Lower leg skin (tissue), 4 donors: ENCODE measurements at places on chromosomes 2 and 18.

DNA sequence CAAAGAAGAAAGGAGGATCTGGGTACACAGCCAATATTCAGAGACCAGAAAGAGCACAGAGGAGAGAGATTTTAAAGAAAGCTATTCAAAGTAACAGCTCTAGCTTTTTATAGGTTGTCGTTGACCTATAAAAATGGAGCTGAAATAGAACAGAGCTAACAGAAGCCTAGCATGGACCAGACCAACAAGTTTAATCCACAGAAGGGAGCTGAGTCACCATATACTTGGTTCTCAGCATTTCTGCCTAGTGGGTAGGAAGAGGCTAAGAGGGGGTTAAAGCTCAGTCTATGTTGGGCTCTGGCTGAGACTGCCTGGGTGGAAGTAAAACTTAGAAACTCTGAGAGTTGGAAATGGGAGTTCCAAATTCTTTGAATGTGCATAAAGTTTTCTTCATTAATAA lies 678.0 kb upstream of the CDH2 start:
- DNase-seq, result no peak

- no peak for DNase-seq
Measured at GRCh38 chr2:189024901-189025618, 50.9 kb downstream of the COL3A1 start.

- no peak for DNase-seq
Measured at GRCh38 chr2:81734981-81735380, 1430.4 kb upstream of the LRRTM1 start.

GRCh38 chr2:217228732-217229131 lies 368.9 kb upstream of the TNP1 start:
- no peak for DNase-seq

DNA sequence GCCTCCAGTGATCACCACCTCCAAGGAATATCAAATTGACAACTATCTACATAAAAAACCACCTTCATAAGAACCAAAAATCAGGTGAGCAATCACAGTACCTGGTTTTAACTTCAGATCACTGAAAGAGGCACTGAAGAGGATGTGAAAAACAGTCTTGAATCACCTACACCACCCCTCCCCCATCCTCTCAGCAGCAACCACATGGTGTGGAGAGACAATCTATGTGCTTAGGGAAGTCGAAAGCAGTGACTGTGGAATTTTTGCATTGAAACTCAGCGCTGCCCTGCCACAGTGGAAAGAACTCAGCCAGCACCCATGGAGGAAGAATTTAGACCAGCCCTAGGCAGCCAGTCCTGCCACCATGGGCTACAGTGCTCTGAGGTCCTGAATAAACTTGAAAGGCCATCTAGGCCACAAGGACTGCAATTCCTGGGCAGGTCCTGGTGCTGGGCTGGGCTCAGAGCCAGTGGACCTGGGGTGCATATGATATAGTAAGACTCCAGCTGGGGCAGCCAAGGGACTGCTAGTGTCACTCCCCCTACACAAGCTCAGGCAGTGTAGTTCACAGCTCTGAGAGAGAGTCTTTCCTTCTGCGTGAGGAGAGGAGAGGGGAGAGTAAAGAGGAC lies 75.6 kb downstream of the ATL2 start:
- DNase-seq, result no peak

DNA sequence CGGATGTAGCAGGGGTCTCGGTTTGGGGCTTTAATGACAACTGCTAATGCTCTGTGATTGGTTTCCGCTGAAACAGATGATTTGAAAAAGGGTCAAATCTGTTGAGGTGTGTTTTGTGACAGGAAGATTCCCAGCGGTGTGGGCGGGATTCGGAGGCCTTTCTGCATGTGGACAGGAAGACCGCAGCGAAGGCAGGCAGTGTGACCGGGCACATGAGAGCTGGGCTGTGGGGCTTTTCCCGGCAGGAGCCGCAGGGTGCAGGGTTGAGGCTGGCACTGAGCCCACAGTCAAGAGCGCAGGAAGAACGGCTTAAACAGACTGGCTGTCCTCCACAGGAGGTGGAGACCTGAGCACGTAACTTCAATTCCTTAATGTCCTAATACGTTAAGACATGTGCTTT lies 180.0 kb upstream of the TPO start:
- DNase-seq, result no peak
